NT2/D1 (cell line): ENCODE measurements at places on chromosomes 1 and 21.
A peak's percentile ranks its signal among the peaks of the same experiment; 100 is the strongest.

DNA sequence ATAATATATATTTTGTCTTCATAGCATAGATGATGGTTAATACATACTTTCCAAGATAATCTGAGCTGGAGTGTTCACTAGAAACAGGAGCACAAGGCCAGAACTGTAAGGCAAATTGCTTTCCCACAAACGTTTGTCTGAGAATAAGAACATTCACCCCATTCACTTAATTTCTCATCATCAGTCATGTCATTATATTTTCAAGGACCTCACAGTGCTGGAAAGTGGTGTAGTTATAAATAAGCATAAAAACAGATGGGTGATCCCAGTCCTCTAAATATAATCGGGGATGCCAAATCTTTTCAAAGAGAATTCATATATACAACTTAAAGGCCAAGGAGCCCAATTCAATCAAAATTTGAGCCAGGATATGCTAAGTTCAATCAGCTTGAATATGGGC, 8.4 kb downstream of the PRRX1 start:
- no peak for DNase-seq

DNA sequence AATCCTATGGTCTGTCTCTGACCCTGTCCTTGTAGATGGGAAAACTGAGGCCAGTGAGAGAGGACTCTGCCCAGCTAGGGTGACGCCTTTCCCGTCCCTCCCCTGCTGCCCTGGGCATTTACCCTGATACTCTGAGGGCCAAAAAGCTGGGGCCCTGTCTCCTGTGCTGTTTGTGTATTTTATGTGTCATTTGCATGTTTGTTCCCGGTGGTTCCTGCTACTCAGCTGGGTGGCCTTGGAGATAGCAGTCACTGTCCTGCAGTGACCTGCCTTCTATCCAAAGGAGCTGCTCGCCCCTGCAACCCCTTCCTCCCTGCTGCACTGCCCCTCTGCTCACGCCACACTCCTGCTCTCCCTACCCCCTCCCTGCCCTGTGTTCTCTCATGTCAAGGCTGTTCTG, 41.1 kb upstream of the KDM4A start:
- no peak for DNase-seq

- DNase-seq = no peak
Measured at GRCh38 chr1:42567038-42567437, 91.2 kb upstream of the PPIH start.

- DNase-seq = no peak
Measured at GRCh38 chr21:31576428-31576827, 83.1 kb upstream of the SOD1 start.

- DNase-seq = no peak
Measured at GRCh38 chr1:204359474-204360255, at the start of gene PLEKHA6. PLEKHA6 (minus strand) TSS chr1:204359929; CDS start chr1:204273727, 86,202 bp downstream.

DNA sequence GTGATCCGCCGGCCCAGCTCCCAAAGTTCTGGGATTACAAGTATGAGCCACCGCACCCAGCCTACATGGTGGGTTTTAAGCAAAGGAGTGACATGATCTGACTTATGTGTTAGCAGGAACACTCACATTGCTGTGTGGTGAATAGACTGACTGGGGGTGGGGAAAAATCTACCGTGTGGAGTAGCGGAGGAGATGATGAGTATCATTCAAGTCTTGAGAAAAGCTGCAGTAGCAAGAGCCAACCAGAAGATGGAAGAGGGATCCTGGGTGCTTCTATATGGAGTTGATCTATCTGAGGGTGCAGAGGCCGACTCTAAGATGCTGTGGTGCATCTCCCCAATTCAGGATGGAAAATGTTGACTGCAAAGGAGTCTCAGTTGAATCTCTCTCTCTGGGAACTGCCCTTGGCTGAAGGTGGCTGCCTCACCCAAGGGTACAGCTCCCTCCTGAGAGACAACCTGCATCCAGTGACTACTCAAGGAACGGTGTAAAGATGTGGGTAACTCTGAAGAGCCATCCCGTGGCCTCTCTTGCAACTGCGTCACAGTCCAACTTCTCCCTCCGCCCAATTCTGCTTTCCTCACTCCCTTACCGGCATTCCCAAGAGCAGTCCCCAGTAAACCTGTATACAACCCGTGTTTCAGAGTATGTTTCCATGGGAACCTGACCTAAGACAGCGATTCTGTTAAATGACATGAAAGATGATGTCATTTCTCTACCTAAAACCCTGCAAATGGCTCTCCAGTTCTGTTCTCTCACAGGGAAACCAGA, 7.4 kb upstream of the B3GALNT2 start:
- DNase-seq = no peak

- peak; percentile 39 for DNase-seq
Measured at GRCh38 chr1:237901299-237901934, 10.7 kb upstream of the ZP4 start.

DNA sequence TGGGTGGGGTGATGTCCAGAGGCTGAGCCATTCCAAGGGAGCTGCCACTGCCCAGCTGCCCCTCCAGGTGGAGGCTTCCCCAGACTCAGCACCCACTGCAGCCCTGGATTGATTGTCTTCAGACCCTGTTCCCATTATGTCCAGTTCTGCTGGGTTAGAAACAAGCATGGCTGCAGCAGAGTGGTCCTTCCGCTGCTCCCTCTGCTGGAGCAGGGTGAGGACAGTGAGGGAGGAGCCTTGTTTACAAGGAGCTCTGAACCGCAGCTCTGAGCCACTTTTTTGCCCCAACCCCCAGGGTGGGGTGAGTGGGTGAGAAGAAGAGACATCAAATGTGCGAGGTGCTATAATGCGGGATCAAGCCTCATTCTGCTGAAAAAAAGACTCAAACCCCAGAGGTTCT, 2.3 kb downstream of the TNNT2 start:
- DNase-seq = no peak

DNA sequence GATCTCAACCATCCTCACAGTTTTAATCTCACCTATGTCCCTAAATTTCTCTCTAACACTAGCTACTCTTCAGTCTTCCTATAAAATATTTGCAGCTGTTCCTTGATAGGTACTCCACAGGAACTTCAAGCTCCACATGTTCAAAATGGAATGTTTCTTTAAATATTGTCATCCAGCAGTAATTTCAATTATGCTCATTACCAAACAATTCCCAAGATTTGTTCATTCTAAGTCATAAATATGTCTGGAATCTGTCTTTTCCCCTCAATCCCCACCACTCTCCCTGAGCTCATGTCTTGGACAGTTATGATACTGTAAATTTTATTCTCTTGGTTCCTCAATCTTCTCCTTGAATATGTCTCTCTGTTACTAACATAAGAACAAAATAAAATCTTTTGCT, 214.4 kb downstream of the NRIP1 start:
- no peak for DNase-seq

DNA sequence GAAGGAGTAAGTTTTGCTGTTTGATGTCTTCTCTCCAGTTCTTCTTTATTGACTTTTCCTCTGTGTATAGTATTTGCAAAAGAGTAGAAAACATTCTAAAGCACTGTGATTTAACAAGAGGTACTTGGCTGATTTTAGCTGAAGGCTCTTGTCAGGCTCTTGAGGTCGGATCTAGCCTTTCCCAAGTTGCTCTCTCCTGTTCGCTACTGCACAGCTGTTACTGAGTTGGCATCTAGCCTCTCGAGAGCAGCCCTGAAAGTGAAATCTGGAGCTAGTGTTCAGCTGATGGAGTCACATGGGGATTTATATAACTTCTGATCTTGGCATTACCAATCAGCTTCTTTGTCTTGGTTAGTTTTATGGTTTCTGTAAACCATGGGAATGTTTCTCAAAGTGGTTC, 193.1 kb downstream of the RYR2 start:
- no peak for DNase-seq

GRCh38 chr1:54167422-54168139, 14.8 kb upstream of the CDCP2 start:
- DNase-seq = no peak

DNA sequence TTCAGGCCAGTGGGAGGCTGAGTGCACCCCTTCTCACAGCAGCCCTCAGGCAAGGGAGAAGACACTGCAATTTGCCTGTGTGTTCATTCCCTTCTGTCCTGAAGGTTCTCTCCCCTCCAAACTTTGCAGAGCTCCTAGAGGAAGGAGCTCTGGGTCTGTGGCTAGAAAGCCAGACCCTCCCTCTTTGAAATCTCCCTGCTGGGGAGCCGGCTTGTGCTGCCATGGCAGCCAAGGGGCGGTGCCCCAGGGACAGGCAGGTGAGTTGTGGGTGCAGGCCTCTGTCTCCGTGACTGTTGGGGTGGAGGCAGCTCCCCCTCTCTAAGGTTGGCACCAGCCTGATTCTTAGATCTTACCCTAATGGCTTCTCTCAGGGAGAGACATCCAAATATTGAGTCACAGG, 53.0 kb downstream of the OLFML2B start:
- DNase-seq = no peak

- peak; percentile 36 for DNase-seq
Measured at GRCh38 chr1:170309389-170310013, 163.7 kb downstream of the NTMT2 start.

- DNase-seq = no peak
Measured at GRCh38 chr1:156259805-156260204, 11.9 kb upstream of the PAQR6 start.

DNA sequence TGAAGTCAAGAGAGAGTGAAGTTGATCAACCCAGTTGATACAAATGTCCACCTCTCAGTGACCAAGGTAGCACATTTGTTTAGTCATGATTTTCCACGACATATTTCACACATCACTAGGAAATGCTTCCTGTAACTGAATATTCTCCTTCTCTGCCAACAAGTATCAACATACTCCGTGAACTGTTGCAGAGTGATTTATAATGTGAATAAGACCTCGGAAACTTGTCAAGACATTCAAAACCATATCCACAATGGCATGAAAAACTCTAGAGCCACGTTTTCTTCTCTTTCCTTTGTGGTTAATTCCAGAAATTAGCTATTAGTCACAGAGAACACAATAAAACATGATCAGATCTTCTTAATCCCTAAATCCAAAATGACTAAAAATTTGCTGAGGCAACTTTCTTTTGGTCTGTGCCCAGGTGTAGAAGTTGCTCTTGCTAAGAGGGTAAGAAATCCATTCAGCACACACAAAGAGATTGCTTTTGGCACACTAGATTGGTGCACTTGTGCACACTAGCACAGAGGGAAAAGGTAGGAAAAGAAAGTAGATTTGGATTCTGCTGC, 244.3 kb upstream of the NRIP1 start:
- no peak for DNase-seq

GRCh38 chr1:116971965-116972673, 29.4 kb upstream of the CD101 start:
- no peak for DNase-seq
